ENCODE measurements at places on chromosomes 13 and 19. TPM values are rescaled to one million over a fixed set of nuclear protein-coding genes. Genes with fewer than 3 reads are reported as not detected.

Gene GRIN2D
- 9.5 TPM for total RNA-seq

Gene SARS2
- total RNA-seq, result 58.7 TPM

Gene OR7C1
- not detected for total RNA-seq

Gene KLC3
- 0.72 TPM for total RNA-seq

Gene LIM2
- not detected for total RNA-seq

Gene CEACAM3
- not detected for total RNA-seq

Gene ZNF709
- 0.04 TPM for total RNA-seq

Gene HIPK4
- 0.24 TPM for total RNA-seq

Gene CGB2
- total RNA-seq, result 0.31 TPM

Gene WDR88
- total RNA-seq, result not detected

Gene PEAK3
- total RNA-seq, result not detected

Gene TNFSF9
- total RNA-seq, result 7.2 TPM

Gene TEX101
- total RNA-seq, result not detected
